ENCODE measurements at places on chromosomes 13 and 19.

DNA sequence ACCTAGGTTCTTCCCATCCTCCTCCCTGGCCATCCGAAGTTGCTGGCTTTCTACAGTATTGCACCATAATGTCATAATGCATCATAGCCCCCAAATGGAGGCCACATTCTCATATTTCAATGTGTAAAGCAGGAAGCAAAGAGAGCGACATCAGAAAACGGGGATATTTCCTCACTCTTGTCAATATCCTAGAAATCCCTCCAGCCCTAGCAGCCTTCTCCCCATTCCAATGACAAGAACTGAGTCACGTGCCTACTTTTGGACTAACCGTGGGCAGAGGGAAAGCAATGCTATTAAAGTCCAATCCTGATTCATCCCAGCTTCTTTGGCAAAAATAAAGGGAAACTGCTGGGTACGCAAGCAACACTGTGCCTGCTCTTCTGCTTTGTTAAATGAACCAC is 4.3 kb upstream of the RAP2A start:
- DNase-seq: no peak

GRCh38 chr19:46610413-46610775 is 9.3 kb downstream of the CALM3 start:
- no peak for DNase-seq

- no peak for DNase-seq
Measured at GRCh38 chr19:31314156-31314555, 35.1 kb downstream of the TSHZ3 start.

DNA sequence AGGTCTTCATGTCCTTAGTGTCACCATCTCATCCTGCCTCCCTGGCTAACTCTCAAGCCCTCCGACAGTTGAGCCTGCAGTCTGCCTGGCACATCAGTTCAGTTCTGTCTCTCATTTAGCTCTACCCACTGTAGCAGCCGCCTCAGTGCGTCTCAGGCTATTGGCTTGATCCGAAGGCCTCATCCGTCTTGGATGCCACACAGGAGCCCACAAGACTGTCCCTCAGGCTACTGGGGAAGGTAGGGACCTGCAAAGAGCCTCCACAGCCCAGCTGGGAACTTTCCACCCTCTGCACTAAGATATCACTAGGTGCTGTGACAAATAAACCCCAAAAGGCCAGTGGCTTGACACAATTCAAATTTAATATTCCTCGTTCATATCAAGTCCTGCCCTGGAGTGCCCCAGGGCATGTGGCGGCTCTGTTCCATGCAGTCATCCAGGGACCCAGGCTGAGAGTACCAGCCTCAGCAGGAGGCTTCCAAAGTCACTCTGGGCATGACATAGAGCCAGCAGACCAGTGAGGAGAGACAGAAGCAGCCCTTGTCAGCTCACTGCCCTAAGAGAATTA is 5.7 kb downstream of the VSTM2B start:
- DNase-seq: no peak

GRCh38 chr19:5692723-5693194 is 2.7 kb downstream of the RPL36 start:
- DNase-seq: no peak

- no peak for DNase-seq
Measured at GRCh38 chr13:20462533-20462915, 63.1 kb downstream of the CRYL1 start.

GRCh38 chr13:112722433-112723263 is 32.8 kb downstream of the ATP11A start:
- DNase-seq: no peak

DNA sequence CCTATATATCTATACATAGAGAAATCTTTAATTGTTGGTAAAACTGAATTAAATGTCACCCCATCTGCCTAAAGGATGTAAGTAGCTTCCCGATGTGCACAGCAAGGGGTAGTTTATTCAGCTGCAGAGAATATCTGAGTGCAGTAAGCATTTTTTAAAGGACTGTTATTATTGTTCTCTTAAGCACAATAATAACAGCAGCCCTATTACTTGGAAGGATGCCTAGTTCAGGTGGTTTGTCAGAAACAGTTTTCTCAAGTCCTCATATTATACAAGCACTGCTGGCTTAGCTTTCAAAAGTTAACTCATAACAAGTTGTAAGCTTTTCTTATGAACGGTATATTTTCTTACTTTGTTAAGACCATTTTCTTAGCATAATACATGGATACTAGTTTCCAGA is 142.6 kb downstream of the CRYL1 start:
- DNase-seq: peak; percentile 79

DNA sequence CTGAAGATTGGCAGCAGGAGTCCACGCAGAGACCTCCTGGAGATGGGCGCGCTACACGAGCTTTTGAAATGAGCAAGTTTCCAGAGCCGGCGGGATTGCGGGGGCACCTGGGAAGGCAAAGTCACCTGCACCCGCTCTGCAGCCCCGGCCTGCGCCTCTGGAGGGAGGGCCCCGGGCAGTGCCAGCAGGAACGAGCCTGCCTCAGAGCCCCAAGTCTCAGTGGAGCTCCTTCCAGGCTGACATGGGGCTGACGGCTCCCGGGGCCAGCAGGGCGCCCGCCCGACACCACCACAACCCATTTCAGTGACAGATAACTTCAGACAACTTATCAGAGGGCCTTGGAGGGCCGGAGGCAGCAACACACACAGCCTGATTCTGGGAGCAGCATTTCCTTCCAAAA is 45.0 kb downstream of the RASA3 start:
- no peak for DNase-seq

- DNase-seq: no peak
Measured at GRCh38 chr19:47379381-47379938, 30.3 kb downstream of the DHX34 start.

DNA sequence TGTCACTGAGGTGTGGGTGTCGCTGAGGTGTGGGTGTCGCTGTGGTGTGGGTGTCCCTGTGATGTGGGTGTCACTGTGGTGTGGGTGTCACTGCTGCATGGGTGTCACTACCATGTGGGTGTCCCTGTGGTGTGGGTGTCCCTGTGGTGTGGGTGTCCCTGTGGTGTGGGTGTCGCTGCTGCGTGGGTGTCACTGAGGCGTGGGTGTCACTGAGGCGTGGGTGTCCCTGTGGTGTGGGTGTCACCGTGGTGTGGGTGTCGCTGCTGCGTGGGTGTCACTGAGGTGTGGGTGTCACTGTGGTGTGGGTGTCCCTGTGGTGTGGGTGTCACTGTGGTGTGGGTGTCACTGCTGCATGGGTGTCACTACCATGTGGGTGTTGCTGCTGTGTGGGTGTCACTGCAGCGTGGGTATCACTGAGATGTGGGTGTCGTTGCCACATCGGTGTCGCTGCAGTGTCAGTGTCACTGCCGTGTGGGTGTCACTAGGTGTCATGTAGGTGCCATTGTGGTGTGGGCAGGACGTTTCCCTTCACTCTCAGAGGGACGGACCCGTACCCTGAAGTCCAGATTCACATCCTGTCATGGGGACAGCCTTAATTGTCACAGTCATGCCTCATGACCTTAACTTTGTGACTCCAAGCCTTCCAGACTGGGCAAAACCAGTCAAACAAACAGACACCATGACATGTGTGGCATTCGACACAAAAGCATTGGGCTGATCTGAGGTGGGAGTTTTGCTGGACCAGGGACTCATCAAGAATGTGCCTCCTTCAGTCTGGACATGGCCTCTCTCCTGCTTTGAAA is 12.7 kb upstream of the GAS6 start:
- DNase-seq: no peak

DNA sequence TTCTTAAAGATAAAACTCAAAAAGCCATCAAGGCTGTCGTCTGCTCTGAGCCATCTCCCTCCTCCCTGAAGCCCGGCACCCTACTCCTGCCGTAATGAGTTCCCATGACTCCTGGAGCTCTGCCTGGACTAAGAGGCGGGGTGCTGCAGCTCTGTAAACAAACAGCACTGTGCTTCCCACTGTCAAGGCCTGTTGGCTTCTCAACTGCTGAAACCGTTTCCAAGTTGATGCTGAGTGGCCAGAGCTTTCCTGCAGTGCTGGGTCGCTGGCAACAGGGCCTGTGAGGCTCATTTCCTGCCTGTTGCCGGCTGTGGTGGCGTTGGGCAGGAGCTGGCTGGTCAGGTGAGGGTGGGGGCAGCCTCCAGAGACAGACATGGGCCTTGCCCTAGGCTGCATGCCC is 26.7 kb upstream of the ISYNA1 start:
- peak; percentile 81 for DNase-seq

GRCh38 chr13:79660361-79660760 is 179.4 kb downstream of the NDFIP2 start:
- DNase-seq: no peak

GRCh38 chr13:55583953-55584593 is 1556.6 kb upstream of the PRR20A start:
- DNase-seq: no peak

GRCh38 chr13:36385489-36385888 is 39.3 kb upstream of the SPART start:
- no peak for DNase-seq

DNA sequence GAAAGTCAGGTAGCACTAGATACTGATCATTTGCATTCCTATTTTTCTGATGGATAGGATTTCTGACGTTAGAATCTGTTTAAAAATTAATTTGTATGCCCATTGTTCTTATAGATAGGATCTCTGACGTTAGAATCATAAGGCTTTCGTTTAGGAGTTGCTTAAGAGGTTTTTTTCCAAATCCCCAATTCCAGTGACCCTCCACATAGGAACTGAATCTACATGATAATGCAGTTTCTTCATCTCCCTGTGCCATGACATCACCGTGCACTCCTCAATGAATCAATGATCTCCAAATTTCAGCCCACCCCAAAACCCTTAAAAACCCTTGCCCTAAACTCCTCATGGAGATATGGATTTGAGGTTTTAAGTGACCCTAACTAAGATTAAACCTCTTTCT is 87.2 kb downstream of the RXFP2 start:
- no peak for DNase-seq

DNA sequence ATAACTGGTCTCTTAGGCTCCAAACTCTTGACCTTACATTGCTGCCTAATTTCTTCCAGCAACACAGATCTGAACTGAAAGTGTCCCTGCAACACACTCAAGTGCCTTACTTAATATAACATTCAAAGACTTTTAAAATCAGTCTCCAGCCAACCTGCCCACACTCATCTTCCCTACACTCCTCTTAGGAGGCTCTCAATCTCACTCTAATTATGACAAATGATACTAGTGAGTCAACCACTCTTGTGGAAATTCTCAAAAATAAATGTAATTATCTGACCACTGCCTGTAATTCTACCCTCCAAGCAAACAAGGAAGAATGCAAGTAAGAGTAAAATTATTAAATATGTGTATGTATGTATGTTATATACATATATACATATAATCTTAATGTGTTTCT is 348.1 kb upstream of the MIR17HG start:
- no peak for DNase-seq

GRCh38 chr19:1383017-1383311 is 743 bp upstream of the NDUFS7 start:
- DNase-seq: no peak
